ENCODE measurements at places on chromosomes 7 and 10.
A peak's percentile ranks its signal among the peaks of the same experiment; 100 is the strongest.

DNA sequence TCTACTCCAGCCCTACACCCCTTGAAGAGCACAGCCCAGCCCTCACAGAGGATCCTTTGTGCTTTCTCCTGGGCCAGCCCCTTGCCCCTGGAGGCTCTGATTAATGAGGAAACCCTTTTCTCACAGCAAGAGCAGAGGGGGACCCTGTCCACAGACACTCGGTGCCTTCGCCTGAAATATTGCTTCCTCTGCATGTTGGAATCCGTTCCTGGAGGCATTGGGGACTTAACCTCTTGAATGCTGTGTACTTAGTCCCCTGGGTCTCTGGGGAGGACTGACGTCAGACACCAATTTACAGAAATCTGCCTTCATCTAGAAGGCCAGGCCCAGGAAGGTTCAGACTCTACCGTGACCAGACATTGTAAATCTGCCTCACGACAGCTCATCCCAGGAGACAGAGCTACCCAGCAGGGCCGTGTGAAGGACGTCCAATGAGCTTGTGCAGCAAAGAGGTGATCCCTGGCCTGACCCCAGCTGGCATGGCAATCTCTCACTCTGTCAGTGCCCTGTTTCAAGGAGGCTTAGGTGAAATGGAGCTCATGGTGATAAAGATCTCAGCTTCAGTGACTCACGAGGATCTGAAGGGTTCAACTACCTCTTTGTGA lies 8.1 kb upstream of the TMEM72 start:
- peak; percentile 88 for DNase-seq

GRCh38 chr10:131899695-131900349 lies 986 bp upstream of the PPP2R2D start:
- DNase-seq, result no peak

DNA sequence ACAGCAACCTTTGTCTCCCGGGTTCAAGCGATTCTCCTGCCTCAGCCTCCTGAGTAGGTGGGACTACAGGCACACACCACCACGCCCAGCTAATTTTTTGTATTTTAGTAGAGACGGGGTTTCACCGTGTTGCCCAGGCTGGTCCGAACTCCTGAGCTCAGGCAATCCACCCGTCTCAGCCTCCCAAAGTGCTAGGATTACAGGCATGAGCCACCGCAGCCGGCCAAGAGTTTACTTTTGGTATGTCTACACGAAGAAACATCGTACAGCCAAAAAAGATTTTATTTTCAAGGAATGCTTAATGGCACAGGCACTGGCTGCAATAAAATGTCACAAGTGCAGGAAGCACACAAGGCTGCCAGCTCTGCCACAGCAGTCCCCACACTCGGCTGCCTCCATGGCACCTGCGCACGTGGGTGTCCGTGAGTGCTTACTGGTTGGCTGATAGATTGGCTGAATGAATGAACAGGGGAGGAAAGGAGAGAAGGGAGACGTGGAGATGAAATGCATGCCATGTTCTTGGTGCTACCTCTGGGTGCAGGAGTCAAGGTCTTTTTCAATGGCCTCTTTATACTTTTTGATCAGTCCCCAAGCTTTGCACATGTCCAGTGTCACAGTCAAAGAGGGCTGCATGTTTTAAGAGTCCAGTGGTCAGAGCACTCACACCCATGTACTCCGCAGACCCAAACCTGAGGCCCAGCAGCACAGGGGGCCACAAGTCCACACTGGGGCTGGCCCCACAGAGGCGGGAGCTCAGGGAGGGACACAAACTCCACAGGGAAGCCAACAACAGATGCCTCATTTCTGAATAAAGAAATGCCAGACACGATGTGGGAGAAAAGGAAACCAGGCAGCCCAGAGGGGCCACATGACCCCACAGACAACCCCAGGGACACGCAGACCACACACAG lies 198.2 kb downstream of the MAD1L1 start:
- no peak for DNase-seq

GRCh38 chr10:16602104-16602775 lies 80.6 kb upstream of the C1QL3 start:
- DNase-seq, result no peak
